MV-4-11 (cell line): ENCODE measurements at places on chromosomes 2 and 18.
A peak's percentile ranks its signal among the peaks of the same experiment; 100 is the strongest.

- DNase-seq: peak; percentile 57
These were observed 88.1 kb upstream of the ASAP2 start for GRCh38 chr2:9118383-9118960.

GRCh38 chr2:110741491-110741980 is 9.2 kb downstream of the ACOXL start:
- no peak for DNase-seq

GRCh38 chr2:5985536-5986385 is 293.6 kb downstream of the SOX11 start:
- no peak for DNase-seq

DNA sequence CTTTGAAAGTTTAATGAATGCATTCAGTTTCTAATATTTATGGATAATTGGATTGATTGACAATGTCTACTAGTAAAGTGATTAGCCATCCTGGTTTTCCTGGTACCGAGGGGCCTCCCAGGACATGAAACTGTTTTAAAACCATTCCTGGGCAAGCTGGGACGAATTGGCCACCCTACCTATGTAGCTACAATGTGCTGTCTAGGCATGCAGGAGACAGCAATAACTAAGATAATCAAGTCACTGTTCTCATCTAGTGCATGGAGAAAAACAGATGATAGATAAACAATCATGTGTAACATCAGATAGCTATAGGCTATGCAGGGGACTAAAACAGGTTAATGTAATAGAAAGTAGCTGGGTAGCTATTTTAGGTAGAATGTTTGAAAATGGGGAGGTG is 67.1 kb downstream of the PMAIP1 start:
- no peak for DNase-seq

DNA sequence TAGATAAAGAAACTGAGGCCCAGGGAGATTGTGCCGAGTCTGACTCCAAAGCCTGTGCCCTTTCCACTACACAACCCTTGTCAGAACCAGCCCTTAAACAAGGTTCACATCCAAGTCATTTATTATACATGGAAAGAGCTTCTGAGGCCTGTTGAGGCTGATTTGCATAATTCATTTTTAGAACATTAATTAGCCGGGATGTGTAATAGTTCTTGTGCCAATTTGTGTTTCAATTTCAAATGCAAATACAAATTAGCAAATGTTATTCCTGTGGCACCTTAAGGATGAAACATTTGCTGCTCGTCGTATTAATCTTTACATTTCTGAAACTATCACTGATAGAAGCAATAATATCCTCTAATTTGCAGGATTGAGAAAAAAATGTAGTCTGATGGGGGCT is 174.9 kb downstream of the MYCN start:
- no peak for DNase-seq

DNA sequence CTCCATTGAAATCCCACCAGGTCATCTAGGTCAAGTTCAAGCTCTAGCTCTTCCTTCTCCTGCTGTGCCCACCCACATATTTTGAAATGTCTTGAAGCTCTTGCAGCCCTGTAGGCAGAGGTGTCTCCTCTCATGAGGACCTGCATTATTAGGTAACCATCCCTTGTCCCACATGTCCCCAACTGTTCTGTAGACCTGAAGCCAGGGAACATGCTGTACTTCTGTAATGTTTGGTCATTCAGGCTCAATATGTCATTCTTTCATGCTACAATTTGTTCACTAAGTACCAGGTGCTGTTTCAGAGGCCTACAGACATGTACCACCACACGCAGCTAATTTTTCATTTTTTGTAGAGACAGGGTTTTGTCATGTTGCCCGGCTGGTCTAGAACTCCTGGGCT is 22.2 kb downstream of the SLC3A1 start:
- DNase-seq: no peak

DNA sequence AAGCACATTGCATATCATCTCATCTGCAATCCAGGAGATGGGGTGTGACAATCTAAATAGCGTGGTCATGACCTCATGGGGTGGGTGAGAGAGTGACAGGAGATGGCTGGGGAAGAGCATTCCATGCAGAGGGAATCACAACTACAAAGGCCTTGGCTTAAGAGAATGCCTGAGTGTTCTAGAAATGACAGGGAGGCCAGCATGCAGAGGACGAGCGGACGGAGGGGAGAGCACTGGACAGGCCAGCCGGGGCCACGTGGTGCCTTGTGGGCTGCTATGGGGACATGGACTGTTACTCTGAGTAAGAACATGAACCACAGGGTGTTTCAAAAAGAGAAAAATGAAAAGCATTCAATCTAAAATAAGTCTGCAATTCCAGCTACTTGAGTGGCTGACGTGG is 117.9 kb upstream of the ODC1 start:
- no peak for DNase-seq

GRCh38 chr2:196987649-196988364 is 61.3 kb upstream of the PGAP1 start:
- peak; percentile 90 for DNase-seq

GRCh38 chr18:46764586-46764985 is 7.7 kb upstream of the ST8SIA5 start:
- no peak for DNase-seq

DNA sequence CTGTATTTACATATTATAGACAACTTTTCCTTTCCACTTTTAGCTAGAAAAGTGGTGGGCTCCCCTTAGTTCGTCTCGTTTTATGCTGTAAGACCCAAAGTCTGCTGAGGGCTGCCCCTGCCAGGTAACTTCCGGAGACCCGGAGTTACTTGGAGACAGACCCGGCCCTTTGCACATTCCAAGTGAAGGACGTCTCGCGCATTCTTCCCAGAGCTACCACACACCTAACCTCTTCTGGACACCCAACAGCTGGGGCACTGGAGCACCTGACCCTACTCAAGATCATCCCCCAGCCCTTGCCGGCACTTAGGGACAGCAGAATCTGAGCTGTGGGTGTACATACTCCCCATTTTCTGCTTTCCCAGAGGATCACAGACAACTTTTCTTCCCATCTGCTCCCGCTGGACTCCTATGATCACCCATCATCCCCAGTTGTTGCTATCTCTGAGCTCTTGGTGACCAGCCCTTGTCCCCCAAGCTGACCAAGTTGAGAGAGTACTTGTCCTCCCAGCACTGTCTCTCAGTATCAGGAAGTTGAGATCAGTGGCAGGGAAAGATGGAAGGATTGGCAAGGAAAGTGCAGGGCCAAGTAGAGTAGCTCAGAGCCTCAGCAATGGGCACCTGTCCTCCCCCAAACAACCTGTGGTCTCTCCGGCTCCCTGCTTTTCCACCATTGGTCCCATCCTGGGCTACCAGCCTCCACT is 8.4 kb upstream of the SATB2 start:
- no peak for DNase-seq

DNA sequence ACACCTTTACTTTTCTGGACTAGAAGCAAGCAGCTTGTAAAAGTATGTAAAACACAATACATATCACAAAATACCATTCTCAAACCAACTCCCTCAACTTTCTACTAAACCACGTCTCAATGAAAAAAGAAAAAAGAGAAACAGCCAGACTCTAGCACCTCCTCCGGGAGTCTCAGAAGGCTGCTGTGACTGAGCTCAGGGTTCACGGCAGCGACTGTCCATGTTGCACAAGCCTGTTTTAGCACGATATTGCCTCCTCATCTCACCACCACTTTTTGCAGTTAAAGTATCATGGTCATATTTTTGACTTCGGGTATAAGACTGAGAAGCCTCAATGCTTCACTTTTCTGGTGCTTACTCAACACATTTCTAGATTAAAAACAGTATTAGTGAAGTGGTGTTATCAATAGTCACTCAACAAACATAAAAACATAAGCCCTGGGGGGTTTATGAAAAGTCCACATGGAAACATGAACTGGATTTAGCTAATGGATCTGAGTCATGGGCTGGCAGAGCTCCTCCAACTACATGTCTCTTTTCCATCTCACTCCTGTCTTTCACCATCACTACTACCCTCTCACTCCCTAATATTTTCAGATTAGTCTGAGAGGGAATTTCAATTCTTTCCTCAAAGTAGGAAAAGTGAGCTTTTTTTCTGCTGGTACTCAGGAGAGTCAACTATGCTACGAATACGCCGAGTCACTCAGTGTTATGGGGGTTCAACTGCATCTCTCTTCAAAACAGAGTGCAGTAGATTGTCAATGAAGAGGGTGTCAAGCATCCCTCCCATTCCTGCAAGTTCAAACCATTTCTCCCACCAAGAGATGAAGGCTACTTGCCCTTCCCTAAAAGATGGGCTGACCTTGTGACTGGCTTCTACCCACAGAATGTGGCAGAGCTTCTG is 113.7 kb downstream of the OSR1 start:
- DNase-seq: no peak

- peak; percentile 49 for DNase-seq
These were observed 61.3 kb downstream of the GDF7 start for GRCh38 chr2:20728114-20728758.

GRCh38 chr2:181578829-181579228 is 78.1 kb downstream of the CERKL start:
- DNase-seq: no peak

DNA sequence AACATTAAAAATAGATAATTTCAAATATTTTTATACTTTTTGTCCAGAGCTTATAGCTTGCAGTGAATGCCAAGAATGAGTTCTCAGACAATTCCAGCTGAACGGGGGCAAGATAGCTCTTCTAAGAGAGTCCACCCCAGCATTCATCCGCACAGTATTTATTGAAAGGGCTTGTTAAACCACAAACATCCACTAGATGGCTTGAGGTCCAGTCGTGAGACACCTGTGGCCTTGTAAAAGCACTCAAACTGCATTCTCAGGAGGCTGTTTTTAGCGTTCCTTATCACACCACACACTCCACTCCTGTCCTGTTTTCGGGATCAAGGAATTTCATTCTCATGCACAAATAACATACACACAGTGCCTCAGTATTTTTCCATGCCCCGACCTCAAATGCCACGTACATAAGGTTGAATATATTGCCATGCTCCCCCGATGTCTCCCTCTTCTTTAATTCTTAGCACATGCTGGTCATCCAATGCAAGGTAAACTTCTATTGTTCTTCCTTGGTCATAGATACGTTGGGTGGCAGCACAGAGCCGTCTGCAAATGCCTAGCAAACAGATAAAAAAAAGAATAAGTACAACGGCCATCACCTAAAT is 47.4 kb downstream of the DNAJC10 start:
- DNase-seq: no peak

DNA sequence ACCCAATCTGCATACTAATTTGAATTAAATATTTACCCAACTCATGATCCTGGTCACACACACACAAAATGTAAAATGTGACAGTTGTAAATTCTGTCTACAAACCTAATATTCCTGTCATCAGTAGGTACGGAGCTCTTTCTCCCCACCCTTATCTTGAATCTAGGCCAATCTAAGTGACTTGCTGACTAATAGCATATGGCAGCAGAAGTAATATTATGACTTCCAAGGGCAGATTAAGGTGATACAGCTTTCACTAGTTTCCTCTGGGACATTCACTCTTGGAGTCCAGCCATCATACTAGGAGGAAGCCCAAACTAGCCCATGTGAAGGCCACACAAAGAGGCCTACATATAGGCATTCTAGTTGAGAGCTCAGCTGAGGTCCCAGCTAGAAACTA is 89.4 kb downstream of the TMEM131 start:
- no peak for DNase-seq

DNA sequence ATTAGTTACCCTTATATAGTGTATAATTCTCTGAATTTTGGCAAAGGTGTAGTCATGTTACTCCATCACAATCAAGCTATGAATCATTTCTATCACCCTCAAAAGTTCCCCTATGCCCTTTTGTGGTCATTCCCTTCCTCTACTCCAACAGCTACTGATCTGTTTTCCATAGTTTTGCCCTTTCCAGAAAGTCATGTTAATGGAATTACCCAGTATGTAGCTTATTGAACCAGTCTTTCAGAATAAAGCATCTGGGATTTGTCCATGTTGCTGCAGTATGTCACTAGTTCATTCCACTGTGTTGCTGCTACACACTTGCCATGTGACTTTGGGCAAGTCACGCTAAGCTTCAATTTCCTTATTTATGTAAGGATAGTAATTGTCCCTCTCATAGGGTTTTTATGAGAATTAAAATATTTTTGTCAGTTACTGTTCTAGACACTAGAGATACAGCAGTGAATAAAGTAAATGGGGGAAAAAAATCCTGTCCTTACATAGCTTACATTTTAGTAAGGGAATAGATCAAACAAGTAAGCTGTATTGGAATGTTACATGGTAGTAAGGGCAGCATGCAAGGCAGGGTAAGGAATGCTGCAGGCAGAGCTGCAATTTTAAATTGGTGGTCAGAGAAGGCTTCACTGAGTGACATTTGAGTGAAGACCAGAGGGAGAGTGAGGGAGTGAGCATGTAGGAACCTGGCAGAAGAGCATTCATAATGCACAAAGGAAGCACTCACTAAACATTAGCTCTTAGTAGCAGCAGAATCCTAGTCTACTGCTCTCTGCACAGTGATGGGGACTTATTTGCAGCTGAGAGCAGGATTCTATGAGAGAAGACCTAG is 80.3 kb upstream of the TSPYL6 start:
- DNase-seq: no peak

GRCh38 chr2:240848900-240849680 is 19.5 kb upstream of the AGXT start:
- DNase-seq: no peak

DNA sequence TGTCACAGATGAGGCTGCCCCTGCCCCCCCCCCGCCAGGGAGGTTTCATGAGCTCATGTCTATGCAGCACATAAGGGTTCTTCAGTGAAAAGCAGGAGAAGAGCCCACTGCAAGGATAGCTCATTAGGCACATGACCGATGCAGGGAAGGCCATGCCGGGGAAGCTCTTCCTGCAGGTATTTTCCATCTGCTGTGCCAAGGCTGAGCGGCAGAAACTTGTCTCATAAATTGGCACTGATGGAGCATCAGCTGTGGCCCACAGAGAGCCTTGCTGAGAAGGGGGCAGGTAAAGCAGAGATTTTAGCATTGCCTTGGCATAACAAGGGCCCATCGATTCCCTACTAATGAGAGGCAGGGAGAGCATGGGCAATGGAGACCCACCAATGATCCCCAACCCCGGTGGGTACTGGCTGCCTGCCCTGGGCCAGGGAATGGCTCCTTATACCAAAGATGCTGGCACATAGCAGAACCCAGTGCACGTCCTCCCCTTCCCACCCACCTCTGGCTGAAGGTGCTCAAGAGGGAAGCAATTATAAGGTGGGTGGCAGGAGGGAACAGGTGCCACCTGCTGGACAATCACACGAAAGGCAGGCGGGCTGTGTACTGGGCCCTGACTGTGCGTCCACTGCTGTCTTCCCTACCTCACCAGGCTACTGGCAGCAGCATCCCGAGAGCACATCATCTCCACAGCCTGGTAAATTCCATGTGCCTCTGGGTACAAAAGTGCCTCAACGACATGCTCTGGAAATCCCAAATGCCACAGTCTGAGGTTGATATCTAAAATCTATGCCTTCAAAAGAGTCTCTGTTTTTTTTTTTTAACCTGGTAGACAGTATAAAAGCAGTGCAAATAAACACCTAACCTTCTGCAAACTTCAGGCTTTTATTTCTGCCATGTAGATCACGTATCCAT is 41.4 kb downstream of the STEAP3 start:
- peak; percentile 9 for DNase-seq

GRCh38 chr2:225017713-225018112 is 24.6 kb downstream of the DOCK10 start:
- DNase-seq: no peak
